ENCODE measurements at places on chromosomes 5 and 9. TPM values are rescaled to one million over a fixed set of nuclear protein-coding genes. Genes with fewer than 3 reads are reported as not detected.

GRCh38 chr5:73229271-73229670, 56.3 kb downstream of the TMEM174 start:
- ATAC-seq = no peak

FGD3 gene
- total RNA-seq = 1.7 TPM

GRCh38 chr5:82296929-82297328, 18.8 kb upstream of the RPS23 start:
- no peak for ATAC-seq

DNA sequence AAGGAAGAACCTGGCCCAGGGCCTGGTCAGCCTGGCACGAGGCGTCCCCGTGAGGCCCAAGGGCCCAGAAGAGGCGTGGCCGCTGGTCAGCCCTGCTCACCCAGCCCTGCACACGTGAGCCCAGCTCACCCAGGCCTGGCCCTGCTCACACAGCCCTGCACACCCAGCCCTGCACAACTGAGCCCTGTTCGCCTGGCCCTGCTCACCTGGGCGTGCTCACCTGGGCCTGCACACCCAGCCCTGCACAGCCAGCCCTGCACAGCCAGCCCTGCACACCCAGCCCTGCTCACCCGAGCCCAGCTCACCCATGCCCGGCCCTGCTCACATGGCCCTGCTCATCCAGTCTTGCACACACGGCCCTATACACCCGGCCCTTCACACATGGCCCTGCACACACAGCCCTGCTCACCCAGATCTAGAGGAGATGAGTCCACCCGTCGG, 2.1 kb downstream of the ZDHHC11 start:
- ATAC-seq = no peak
